ENCODE measurements at places on chromosomes 6 and 20.

GRCh38 chr6:70684794-70685493, 17.3 kb downstream of the SMAP1 start:
- DNase-seq = no peak

DNA sequence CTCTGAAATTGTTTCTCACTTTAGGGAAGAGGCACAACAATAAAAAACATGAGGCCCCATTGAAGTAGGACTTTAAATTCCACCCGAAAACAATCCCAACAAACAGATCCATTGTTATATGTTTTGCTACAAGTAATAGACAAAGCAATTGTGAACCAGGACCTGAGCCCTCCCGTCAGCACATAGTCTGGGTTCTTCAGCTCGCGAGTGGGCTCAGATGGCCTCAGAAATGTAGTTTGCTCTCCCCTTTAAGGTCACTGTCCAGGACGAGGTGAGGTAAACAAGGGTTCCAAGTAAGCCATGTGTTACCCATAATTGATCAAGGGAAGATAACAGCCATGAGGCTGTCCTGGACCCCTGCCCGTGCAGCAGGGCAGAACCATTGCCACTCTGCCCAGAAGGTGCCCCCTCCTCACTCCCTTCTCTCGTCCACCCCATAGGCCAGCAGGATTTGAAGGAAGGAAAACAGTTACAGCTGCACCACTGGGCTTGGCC, 160.1 kb upstream of the QKI start:
- no peak for DNase-seq

GRCh38 chr6:16519265-16520242, 241.7 kb downstream of the ATXN1 start:
- no peak for DNase-seq

DNA sequence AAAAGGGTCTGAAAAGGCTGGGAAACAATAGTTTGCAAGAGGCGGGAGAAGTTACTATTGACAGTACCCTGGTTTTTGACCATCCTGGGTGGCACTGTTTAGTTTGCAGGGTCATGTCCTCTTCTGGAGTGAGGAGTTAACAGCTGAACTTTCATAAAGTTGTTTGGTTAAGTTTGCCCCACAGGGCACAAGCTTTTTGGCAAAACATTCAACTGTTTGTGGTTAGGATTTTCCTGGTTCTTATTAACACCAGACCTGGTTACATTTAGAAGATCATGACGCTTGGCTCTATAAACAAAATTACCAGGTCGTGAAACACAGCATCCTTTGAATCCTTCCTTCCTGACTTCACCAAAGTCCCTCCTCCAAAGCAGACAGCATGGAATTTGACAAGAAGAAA, 106.1 kb downstream of the RIN2 start:
- no peak for DNase-seq

- DNase-seq = no peak
Observed at GRCh38 chr20:44051661-44052000, 135.4 kb downstream of the JPH2 start.

DNA sequence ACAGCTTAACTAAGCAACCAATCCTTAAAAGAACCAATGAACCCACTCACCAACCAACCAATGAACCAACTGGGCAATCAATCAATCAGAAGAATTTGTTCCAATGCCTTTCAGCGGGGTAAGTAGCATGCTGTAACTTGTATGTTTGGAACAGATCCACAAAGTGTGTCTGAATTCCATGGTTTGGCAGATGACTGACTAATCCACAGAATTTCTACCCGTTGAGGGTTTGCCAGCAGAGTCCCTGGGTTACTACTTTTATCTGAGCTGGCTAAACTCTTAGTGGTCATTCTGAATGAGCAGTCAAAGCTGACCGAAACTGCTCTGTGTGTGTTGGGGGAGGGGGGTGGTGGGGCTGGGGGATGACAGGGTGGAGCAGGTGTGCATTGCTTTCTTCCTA, 125.0 kb upstream of the JAG1 start:
- DNase-seq = no peak

- peak; percentile 67 for DNase-seq
Observed at GRCh38 chr20:62900052-62900691, 26.1 kb downstream of the DIDO1 start.

DNA sequence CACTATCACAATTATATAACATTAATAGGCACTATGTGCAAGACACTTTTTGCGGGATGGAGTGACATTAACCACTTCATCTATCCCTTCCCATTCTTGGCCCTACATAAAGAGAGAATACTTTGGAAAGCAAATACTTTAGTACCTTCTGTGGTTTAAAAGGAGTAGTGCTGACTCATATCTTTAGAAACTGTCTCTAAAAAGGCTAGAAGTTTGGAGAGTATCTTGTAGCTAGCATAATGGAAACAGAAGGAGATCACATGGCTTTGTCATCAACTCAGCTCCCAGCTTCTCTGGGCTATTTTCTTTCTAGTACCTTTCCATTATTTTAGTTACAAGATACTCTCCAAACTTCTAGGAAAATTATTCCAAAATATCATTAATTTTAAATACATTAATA, 157.5 kb downstream of the ADGRG6 start:
- DNase-seq = no peak

DNA sequence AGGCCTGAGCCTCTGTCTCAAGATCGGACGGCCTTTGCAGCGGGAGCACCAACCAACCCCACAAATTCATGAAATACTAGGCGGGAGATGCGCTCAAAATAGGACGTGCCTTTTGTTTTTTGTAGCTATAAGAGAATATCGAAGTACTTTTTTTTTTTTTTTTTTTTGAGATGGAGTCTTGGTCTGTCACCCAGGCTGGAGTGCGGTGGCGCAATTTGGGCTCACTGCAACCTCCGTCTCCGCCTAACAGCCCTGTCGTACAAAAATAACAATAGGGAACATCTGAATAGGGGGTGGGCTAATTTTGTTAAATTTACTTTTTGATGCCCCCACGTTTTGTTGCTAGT, 5.9 kb upstream of the TUBB2A start:
- no peak for DNase-seq

GRCh38 chr20:8020314-8021079, 936 bp upstream of the TMX4 start:
- no peak for DNase-seq

GRCh38 chr6:23348185-23348584, 777.8 kb upstream of the NRSN1 start:
- no peak for DNase-seq

GRCh38 chr6:165574220-165575157, 88.6 kb downstream of the PDE10A start:
- DNase-seq = no peak

DNA sequence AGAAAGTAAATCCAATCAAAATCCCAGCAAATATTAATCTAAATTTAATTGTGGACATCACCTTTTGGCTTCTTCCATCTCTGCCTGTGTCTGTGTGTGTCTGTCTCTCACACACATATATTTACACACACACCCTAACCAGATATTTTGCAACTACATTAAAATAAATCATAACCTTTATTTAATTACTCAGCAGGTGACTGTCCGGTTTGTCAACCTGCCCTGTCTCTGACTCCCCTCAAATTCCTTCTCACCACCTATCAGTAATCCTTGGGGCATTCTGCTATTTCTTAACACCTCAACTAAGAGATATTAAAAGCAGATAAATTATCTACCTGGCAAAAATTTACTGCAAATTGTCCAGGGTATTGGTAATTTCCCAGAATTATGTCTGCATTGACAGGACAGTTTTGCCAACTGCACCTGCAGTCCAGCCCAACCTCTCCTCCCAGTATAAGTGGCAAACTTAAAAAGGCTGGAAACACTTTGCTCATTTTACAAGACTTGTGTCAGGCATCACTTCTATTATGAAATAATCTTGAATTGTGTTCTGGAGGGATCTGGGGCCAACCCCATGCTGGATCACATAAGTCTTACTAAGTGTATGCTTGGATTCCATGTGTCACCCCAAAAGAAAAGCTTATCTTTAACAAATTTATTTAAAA, 216.1 kb downstream of the GMDS start:
- no peak for DNase-seq

DNA sequence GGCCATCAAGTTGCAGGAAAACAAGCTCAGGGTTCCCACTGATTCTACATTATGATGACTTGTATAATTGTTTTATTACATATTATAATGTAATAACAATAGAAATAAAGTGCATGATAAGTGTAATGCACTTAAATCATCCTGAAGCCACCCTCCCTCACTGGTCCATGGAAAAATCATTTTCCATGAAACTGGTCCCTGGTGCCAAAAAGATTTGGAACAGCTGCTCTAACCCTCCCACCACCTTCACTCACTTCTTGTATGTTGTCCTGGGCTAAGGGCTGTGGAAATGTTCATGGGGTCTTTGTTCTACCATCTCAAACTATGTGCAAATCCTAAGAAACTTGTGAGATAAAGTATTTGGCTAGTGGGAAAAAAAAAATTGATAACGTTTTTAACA, 133.8 kb downstream of the LRRC1 start:
- no peak for DNase-seq

DNA sequence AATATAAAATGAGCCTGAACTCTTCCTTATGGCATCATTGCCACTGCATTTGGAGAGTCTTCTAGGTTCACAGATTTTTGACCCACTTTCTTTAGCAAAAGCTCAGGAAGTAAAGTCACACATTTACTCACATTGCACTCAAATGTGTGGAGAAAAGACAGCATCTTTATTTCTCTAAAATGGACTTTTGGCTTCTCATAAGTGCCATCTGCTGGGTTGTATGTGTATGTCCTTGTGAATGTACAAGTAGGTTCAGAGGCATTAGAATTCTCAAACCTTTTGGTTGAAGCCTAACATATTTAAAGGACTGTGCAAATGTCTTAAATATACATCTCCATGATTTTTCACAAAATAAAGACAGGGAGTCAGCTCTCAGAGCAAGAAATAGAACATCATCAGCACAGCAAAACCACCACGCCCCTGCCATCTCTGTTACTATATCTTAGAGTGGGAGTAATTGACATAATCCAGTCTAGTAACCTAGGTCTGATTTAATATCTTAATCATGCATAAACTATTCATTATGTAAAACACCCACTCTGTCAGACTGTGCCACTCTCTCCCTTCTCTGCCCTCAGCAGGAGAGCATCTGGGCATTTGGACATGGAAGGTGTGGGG, 42.2 kb upstream of the SPTLC3 start:
- no peak for DNase-seq

GRCh38 chr6:56387621-56388414, 140.4 kb upstream of the COL21A1 start:
- no peak for DNase-seq

DNA sequence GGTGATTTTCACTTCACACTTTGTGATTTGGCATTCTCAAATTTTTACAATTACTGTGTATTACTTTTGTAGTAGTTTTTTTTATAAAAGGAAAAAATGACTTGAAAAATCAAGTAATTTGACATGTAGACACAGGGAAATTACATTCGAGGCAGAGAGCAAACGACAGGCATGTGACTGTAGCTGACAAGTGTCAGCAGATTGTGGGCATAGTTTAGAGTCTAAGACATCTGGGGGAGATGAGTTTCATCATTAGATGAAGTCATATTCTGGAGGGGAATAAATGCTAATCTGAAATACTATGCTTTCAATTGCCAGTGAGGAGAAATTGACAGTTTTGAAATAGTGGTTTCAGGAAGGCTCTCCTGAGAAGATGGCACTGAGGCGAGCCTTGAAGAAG, 126.0 kb downstream of the MTHFD1L start:
- DNase-seq = no peak

DNA sequence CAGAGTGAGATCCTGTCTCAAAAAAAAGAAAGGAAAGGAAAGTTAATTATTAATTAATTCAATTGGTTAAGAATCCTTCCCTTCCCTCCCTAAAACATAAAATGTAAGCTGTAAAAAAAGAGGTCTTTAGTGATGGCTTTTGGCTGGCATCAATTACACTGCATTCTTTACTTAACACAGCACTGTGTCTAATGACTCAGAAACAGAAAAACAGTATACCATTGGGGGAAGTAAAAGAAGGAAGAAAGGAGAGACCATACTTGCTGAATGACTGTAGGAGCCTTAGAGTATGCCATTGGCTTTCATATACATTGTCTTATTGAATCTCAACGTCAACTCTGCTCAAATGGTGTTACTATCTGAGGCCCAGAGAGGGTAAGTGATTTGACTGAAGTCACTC, 18.3 kb upstream of the CITED2 start:
- no peak for DNase-seq

GRCh38 chr20:64165866-64166600, 1.8 kb downstream of the MYT1 start:
- DNase-seq = no peak

DNA sequence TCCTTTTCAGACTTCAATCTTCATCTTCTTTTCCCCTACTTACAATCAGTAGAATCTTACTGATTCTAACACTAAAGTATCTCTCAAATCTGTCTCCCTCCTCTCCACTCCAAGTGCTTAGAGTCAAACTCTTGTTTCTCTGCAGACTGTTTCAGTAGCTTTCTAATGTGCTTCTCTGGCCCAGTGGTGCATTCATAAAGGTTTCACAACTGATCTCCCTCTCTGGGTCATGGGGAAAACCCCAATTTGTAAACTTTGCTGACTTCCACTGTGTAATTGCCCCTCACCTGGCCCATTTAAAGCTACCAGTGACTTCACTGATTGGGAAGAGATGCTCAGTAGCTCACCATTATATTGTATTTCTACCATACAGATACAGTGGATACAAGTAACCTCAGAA, 183.6 kb downstream of the FAXC start:
- no peak for DNase-seq

- DNase-seq = no peak
Observed at GRCh38 chr20:4161401-4162251, 146.3 kb upstream of the RNF24 start.

GRCh38 chr20:49690899-49691620, 22.6 kb downstream of the B4GALT5 start:
- DNase-seq = no peak

DNA sequence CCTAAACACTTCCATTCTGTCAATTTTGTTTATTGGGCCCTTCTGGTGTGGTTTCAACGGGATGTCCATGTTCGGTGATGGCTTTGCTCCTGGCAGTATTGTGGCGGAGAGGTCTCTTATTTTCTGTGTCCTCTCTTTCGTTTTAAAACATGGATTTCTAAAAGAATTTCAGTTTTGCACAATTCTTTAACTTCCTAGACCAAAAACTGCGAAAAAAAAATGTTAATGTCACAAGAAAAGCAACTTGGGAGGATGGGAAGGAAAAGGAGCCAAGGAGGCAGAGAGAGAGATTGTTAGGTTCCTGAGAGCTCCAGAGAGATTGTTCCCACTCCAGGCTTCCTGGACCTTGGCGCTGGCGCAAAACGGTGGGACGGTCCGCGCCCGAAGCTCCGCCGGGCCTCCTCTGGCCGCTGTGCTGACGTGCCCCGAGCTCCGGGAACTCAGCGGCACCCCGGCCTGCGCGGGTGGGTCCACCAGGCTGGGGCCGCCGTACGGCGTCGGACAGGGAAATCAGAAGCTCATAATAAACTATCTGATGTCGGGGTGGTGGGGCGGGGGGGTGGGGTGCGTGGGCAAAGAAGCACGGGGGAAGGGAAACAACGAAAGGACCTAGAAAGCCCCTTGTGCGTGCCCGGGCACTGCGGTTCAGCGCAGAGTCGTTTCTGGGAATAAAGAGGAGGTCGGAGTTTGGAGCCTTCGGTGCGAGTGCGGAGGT, 951 bp upstream of the OLIG3 start:
- DNase-seq = no peak

Data from activated CD4-positive, alpha-beta T cell treated with anti-CD3 and anti-CD28 coated beads for 4 hours (primary cell).